ENCODE measurements at places on chromosomes 1 and 21. TPM values are rescaled to one million over a fixed set of nuclear protein-coding genes. Genes with fewer than 3 reads are reported as not detected.

CGN gene
- total RNA-seq = 5.0 TPM

FCGR1A gene
- total RNA-seq = 5.6 TPM

CFAP141 gene
- not detected for total RNA-seq

EPHA10 gene
- total RNA-seq = 11.9 TPM

BEND5 gene
- 16.0 TPM for total RNA-seq

SLC35F3 gene
- 1.9 TPM for total RNA-seq

CLDN19 gene
- not detected for total RNA-seq

ITLN2 gene
- total RNA-seq = not detected

S100A3 gene
- total RNA-seq = not detected

GPR37L1 gene
- total RNA-seq = 0.63 TPM

TCHHL1 gene
- not detected for total RNA-seq

MNDA gene
- 1.3 TPM for total RNA-seq

SH3BGRL3 gene
- 16.6 TPM for total RNA-seq

PDE4B gene
- total RNA-seq = 104 TPM

SLC35A3 gene
- total RNA-seq = 47.9 TPM

RNF11 gene
- total RNA-seq = 147 TPM

CENPF gene
- 30.0 TPM for total RNA-seq

CD46 gene
- total RNA-seq = 238 TPM

ANGPTL3 gene
- total RNA-seq = not detected

MCOLN2 gene
- total RNA-seq = not detected

DNAJC6 gene
- total RNA-seq = 130 TPM

KDF1 gene
- not detected for total RNA-seq

HSD3B2 gene
- total RNA-seq = not detected

DLGAP3 gene
- total RNA-seq = 5.0 TPM

SLC1A7 gene
- total RNA-seq = not detected

PLA2G5 gene
- not detected for total RNA-seq

MYOC gene
- total RNA-seq = not detected
